ENCODE measurements at places on chromosomes 3 and 15. TPM values are rescaled to one million over a fixed set of nuclear protein-coding genes. Genes with fewer than 3 reads are reported as not detected.

The ALG3 gene
- total RNA-seq, result 80.2 TPM

DNA sequence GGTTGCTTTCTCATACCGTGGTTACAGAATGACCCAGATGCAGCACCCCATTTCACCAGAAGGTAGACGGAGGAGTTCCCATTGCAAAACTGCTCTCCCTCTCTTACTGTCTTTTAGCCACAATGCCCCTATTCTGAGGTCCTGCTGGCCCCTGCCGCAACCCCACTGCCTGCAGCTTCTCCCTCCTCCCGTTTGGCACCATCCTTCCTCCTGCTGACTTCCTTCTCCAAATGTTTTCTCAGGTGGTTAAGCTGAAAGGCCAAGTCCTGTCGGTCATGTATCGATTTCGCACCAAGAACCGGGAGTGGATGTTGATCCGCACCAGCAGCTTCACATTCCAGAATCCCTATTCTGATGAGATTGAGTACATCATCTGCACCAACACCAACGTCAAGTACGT is 132.3 kb upstream of the ABHD17C start:
- DNase-seq, result no peak

GRCh38 chr3:189502256-189502655 is 128.9 kb upstream of the TP63 start:
- DNase-seq, result no peak

DNA sequence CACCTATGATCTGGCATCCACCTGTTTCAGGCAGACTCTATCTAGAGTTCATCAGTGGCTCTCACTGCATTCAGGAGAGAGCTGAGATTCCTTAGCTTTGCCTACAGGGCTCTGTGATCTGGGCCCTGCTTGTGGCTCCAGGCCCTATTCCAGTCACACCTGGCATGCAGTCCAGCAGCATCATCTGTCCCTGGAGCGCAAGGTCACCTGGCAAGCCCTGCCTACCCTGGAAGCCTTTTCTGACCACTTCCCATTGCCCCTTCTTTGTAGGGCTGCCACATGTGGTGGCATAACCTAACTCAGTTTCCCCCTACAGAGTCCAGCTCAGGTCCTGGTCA is 115.1 kb upstream of the PLXNA1 start:
- DNase-seq, result no peak

DNA sequence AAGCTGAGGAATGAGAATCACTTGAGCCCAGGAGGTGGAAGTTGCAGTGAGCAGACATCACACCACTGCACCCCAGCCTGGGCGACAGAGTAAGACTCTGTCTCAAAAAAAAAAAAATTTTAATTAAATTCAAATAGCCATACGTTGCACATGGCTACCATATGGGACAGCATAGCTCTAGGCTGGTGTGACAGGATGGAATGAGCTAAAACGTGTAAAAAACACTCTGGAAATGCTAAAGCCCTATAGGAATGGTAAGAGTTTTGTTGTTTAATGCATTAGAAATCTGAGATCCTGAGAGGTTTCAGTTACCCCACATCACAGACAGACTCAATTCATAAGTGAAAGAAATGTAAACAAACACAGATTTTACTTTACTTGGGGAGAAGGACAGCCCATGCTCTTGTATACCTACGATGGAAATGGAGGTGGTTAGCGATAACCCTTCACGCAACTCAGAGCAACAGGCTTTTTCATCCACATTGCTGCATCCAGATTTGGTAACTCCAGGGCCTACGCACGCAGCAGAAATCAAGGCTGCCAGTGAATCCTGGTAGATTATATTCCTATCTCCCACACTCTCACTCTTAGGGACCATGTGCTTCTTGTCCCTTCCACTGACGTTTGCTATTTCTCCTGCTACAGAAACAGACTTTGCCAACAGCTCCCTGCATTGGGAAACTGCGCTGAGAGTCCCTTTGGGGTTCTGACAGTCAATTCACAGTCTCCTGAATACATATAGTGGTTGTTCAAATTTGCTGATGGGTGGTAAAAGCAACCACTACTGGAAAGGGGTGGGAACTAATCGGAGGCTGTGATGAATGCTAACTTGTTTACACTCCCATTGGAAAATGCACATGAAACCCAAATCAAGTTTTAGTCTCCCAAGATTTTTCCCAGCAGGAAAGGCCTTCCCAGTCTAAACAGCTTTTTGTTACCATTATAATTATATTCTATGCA is 3.1 kb downstream of the SH3BP5 start:
- no peak for DNase-seq

The RBMS3 gene
- 3.5 TPM for total RNA-seq

GRCh38 chr3:13057282-13058040 is 15.8 kb downstream of the IQSEC1 start:
- no peak for DNase-seq

The PATL2 gene
- 19.1 TPM for total RNA-seq

DNA sequence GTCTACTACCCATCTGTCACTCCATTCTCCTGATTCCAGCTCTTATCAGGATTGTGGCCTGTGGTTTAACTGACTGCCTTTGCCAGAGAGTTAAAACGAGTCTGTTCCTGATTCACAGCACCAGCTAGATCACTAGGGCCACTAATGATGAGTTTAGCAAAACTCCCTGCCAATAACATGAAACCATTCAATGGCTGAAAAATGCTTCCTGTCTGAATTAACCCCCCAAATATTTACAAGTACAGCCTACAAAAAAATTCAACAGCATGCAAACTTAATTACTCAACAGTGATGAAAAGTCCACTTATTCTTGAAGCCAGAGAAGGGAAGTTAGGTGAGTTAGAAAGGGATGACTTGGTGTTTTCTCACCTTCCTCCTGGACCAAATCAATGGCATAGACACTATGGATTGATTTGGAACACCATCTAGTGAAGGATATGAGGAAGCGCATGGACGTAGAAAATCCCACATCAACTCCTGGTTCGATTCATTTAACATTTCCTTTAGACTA is 141.4 kb downstream of the TGFBR2 start:
- no peak for DNase-seq

DNA sequence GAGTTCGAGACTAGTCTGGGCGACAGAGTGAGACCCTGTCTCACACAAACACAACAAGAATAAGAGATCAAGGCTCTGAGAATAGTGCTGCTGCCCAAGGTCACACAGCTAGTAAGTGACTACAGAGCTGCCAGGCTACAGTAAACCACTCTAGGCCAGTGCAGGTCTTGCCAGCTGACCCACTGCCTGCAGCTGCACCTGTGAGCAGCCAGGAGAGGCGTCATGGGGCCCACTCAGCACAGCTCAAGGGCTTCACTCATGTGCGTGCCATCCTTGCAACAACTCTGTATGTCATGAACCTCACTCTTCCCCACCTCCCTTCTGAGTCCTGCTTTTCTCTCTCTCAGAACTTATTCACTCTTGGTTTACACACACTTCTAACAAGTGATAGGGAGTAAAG is 176.7 kb downstream of the SMAD6 start:
- DNase-seq, result no peak

GRCh38 chr15:42065468-42065867 is 28.9 kb downstream of the PLA2G4D start:
- no peak for DNase-seq

DNA sequence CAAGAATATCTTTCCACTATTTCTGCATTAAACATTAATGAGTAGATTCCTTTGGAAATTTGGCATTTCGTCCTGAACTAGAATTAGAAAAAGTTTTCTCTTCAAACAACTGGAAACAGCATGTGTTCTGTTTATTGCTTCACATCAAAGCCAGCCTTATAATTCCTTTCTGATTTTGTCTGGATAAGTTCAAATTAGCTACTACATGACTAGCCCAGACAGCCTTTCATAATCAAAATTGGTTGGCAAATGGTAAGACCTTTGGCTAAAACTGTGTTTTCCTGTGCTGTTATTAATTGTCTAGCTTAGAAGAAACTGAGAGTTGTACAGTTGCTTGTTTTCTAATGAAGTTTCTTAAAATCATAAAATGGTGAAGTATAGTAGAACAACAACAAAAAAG is 52.7 kb upstream of the P3H2 start:
- DNase-seq, result no peak

The MORC1 gene
- total RNA-seq, result not detected

GRCh38 chr15:25900901-25901300 is 37.8 kb upstream of the ATP10A start:
- no peak for DNase-seq

The NPAP1 gene
- not detected for total RNA-seq

GRCh38 chr3:72150634-72151412 is 365.9 kb upstream of the PROK2 start:
- DNase-seq, result no peak

GRCh38 chr3:165504554-165504953 is 308.4 kb upstream of the SLITRK3 start:
- no peak for DNase-seq

DNA sequence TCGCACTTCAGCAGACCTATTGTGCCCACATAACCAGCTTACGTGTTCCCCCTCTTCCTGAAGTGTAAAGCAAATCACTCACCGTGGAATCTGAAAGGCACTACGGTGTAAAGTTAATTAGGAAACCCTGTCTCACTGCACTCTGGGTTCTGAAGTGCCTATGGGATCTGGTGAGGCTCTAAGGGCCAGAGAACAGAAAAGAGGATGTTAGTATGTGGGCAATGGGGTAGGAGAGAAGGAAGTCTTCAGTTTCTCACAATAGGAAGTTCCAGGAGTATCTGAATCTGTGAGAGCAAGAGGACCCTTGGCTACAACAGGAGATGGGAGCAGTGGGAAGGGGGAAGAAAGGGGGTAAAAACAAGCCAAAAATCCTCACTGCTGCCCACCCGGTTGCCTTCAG is 71.4 kb downstream of the ITGB5 start:
- no peak for DNase-seq

DNA sequence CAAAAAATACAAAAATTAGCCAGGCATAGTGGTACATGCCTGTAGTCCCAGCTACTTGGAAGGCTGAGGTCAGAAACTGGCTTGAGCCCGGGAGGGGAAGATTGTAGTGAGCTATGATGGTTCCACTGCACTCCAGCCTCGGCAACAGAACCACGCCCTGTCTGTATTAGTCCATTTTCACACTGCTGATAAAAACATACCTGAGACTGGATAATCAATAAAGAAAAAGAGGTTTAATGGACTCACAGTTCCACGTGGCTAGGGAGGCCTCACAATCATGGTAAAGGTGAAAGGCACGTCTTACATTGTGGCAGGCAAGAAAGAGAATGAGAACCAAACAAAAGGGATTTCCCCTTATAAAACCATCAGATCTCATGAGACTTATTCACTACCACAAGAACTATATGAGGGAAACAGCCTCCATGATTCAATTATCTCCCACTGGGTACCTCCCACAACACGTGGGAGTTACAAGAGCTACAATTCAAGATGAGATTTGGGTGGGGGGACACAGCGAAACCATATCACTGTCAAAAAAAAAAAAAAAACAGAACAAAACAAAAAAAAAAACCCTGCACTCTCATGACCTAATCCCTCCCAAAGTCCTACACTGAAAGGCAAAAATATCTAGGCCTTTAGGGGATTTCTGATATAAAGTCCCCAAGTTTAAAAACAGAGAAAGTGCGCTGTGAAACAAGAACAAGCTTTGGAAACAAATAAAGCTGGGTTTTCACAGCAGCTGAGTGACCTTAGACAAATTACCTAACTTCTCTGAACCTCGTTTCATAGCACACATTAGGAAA is 224.7 kb downstream of the IGSF11 start:
- no peak for DNase-seq

DNA sequence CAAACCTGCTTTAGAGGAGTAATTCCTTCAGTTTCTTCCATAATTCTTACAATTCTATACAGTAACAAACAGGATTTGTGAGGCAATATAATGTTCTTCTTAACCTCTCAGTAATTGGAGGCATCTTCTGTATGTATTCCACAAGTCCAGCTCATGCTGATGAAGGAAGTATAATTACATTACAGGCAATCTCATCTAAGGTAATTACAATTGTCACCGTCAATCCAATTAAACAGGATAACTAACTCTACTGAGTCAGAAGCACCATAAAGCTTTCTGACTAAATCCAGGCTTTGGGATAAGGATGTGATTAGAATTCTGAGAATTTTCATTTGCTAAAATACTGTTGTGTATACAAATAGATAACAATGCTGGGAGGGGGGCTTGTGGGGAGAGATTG is 115.2 kb upstream of the SEMA6D start:
- no peak for DNase-seq

DNA sequence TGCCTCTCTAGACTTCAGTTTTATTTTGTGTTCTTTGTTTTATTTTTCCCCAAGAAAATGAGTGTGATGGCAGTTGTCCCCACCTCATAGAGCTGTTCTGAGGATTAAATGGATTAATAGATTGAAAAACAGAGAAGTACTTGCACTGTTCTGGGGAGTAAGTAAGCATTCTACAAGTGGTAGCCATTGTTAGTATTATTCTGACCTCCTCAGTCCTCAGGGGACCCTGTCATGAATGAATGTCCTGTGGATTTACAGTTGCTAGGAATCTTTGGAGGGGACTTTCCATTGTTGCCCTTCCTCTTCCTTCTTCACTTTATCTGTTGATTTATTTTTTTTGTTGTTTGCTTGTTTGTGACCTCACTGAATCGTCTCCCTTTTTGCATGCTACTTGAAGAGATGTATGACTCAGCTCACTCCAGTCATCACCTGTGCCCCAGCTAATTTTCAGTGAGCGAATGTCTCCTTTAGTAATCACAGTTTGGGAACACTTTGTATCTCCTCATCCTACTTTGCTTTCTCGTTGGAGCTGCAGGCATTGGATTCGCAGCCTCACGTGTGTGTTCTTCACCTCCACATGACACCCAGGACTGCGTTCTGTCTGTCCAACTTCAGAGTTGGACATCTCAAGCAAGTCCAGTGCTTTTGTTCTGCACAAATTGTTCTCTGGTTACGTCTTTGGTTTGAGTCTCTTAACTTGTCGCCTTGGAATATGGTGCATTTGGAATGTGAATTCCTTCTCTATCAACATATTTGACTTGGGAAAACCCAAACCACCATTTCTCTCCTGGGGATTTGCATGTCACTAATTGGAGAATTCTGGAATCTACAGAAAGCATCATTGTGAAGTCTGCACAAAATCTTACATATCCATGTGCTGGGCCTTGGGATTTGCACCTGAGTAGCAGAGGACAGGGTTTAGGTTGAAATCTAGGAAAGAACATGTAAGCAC is 54.5 kb downstream of the LRTM1 start:
- DNase-seq, result no peak

GRCh38 chr3:53824795-53825194 is 21.4 kb downstream of the CHDH start:
- DNase-seq, result no peak

DNA sequence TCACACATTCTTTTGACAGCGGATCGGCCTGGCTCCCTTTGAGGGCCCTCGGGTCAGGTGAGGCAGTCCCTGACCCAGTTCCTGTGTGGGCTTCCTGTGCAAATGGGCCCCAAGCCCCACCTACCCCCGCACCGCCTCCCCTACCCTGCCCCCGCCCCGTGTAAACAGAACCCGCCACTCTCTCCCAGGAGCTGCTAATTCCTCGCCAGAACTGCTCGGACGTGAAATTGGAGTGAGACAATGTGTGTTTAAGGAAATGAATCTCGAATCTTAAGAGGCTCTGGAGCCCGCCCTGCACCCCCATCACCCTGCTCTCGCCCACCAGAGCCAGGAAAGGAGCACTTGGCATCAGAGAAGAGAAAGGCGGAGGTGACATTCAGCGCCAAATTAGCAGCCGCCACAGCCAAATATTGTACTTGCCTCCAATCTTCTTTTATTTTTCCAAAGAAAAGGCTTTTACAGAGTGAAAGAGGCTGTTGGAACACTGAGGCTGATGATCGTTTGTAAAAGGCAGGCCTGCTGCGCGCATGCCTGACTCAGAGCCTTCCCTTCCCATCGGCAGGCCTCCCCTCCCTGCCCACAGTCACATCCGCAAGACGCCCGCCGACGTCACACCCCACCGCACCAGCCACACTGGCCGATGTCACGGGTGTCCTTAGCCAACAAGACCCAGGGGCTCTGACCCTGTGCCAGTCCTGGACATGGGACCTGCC is 53.1 kb downstream of the CACNA2D2 start:
- DNase-seq, result peak; percentile 89

- no peak for DNase-seq
Measured at GRCh38 chr3:16151109-16151508, 23.4 kb upstream of the GALNT15 start.

Measured in natural killer cell treated with Interleukin-12 subunit alpha and Interleukin-12 subunit beta and Interleukin-15 and Interleukin-18, amount 100 ng/mL, for 72 hours (primary cell).